T-helper 1 cell treated with Interleukin-12 subunit alpha and Interleukin-12 subunit beta and Interleukin-4 antibody, amounts not matched to agents 30 ng/mL and 1 ng/mL, for 36 hours (primary cell): ENCODE measurements at places on chromosomes 5 and 9. TPM values are rescaled to one million over a fixed set of nuclear protein-coding genes. Genes with fewer than 3 reads are reported as not detected.

The LTC4S gene
- total RNA-seq: 1.7 and 2.4 TPM in 2 replicates

The CD14 gene
- total RNA-seq: 0.51 and 0.56 TPM in 2 replicates

The ZFP2 gene
- total RNA-seq: 0.24 and 0.32 TPM in 2 replicates

The AJM1 gene
- 8.1 and 8.8 TPM in 2 replicates for total RNA-seq

The PRRC1 gene
- 55.6 and 61.8 TPM in 2 replicates for total RNA-seq

The PCDHB10 gene
- not detected in 2 replicates for total RNA-seq

The WNT8A gene
- not detected in 2 replicates for total RNA-seq

The ABHD17B gene
- total RNA-seq: 27.5 and 29.0 TPM in 2 replicates

The LPCAT1 gene
- total RNA-seq: 74.2 and 74.8 TPM in 2 replicates

The RNF208 gene
- 4.3 and 5.0 TPM in 2 replicates for total RNA-seq

The PCDHGA2 gene
- 0.05 and 0.07 TPM in 2 replicates for total RNA-seq

The MYMK gene
- total RNA-seq: not detected in 2 replicates

The RANBP3L gene
- total RNA-seq: not detected in 2 replicates

The CBY3 gene
- not detected in 2 replicates for total RNA-seq

The EQTN gene
- total RNA-seq: not detected in 2 replicates

The GABRB2 gene
- total RNA-seq: not detected in 2 replicates

The SEPTIN8 gene
- 52.4 and 54.0 TPM in 2 replicates for total RNA-seq

The FAM221B gene
- total RNA-seq: not detected in 2 replicates

The IRGM gene
- total RNA-seq: 1.1 and 2.0 TPM in 2 replicates

The RETREG1 gene
- 32.1 and 39.9 TPM in 2 replicates for total RNA-seq

The GNPDA1 gene
- total RNA-seq: 54.4 and 57.7 TPM in 2 replicates

The FGD3 gene
- total RNA-seq: 129 and 133 TPM in 2 replicates
